ENCODE measurements at places on chromosomes 1 and 21.

DNA sequence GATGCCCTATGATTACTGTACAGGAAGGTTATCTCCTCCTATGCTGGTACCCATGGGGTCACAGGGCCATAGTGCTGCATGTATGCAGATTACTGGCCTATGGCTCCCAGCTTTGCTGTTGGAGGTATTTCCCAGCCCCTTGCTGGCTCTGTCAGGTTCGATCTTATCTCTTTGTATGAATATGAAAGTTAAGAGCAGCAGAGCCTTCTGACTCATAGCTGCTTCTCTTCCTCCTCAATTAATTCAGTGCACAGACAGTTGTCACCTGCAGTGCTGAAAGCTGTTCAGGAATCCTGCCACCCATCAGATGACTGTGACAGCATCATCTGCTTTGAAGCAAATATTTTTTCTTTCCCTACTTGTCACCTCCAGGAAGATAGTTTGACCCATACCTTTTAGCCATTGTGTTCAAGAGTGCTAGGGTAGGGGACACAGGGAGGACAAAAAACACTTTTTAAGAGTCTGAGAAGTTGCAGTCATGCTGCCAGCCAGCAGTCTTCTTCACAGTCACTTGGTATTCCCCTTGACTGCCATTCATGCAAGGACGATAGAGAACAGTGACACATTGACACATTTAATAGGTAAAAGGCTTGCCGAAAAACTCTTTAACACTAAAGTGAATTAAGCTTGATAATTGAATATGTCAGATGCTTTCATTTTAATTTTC is 73.1 kb downstream of the KIF1B start:
- no peak for DNase-seq

GRCh38 chr21:34883491-34884271 is 165.4 kb downstream of the RUNX1 start:
- no peak for DNase-seq

DNA sequence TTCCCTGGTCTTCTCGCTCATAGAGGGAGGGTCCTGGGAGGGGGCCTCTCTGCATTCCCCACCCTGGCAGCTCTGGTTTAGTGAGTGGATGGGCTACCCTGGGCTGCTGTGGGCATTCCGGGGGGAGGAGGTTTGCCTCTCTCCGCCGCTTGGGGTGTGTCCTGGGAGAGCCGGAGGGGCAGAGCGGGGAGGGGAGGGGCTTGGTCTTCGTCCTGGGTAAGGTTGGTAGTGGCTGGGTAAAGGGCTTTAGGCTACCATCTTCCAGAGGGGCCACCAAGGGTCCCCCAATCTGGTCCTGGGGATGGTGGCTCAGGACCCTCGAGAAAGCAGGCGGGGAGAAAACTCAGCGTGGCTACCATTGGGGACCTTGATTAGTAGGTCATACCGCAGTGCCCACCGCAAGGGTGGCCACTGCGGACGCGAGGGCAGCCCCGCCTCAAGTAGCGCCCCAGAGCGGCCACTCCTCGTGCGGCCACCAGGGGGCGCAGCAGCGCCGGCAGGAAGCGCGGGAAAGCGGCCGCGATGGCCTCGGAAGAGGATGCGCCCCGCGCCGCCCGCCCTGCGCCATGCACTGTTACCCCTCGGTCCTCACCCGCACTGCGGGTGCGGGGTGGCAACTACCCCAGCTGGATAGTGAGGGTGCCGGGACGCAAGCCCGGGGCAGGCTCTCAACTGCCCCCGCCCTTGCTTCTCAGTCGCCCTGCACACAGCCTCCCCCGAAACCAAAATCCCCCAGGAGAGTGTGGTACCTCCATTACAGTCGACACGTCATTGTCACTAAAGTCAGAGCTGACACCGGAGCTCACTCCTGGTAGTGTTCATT is 44.1 kb upstream of the SLC25A33 start:
- DNase-seq, result peak; percentile 14

GRCh38 chr1:160431006-160431405 is 30.6 kb downstream of the VANGL2 start:
- DNase-seq, result no peak

GRCh38 chr1:154943649-154944400 is 7.3 kb upstream of the PMVK start:
- DNase-seq, result no peak

Measured in stimulated activated CD8-positive, alpha-beta memory T cell treated with anti-CD3 and anti-CD28 coated beads, Interleukin-4, amount 100 ng/mL, for 1 hour (primary cell).